Right ventricle myocardium inferior (tissue), 1 donor: ENCODE measurements at places on chromosomes 1 and 21.

DNA sequence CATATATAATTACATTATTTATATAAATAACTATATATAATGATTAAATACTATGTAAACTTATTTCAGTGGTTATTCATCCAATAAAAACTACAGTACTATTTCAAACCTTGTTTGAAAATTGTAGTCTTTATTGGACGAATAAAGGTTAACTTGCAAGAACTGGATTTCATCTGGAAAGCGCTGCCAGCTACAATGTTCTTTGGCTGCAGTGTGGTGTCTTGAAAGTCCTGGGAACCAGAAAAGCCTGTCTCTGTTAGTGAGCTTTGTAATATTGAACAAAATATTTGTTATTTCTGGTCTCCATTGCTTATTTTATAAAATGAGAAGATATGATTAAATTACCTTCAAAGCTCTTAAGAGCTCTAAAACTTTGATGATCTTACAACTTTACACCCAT, 763.6 kb downstream of the ADGRL2 start:
- DNase-seq = no peak

DNA sequence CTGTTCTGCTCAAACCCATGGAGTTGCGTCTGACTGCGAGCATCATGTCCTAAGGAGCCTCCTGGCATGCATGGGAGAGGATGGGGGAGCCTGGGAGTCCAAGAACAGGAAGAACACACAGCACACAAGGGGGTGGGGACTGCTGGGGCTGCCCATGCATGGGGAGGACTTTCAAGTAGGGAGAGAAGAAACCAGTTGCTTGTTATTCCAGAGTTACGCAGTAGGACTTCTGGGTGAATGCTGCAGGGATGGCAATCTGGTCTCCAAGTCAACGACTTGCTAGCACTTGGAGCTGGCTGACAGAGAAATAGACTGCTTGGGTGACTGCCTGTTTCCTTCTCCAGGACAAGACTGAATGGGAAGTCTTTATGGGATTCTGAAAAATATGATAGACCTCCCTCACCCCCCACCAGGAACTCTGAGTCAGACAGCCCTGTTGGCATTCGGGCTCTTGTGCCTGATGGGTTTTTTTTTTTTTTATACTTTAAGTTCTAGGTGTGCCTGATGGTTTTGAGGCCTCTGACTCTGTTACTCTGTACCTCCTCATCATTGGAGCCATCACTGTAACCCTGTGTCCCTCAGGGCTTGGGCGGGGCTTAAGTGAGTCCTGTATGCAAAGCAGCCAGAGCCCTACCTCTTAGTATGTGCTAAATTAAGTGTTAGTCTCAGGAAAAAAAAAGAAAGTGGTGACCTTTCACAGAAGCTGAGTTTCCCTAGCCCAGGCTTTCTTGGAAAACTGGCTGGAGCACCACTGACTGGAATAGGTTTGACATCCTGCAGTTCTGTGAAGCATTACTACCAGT, 30.3 kb downstream of the MAP3K21 start:
- DNase-seq = no peak

DNA sequence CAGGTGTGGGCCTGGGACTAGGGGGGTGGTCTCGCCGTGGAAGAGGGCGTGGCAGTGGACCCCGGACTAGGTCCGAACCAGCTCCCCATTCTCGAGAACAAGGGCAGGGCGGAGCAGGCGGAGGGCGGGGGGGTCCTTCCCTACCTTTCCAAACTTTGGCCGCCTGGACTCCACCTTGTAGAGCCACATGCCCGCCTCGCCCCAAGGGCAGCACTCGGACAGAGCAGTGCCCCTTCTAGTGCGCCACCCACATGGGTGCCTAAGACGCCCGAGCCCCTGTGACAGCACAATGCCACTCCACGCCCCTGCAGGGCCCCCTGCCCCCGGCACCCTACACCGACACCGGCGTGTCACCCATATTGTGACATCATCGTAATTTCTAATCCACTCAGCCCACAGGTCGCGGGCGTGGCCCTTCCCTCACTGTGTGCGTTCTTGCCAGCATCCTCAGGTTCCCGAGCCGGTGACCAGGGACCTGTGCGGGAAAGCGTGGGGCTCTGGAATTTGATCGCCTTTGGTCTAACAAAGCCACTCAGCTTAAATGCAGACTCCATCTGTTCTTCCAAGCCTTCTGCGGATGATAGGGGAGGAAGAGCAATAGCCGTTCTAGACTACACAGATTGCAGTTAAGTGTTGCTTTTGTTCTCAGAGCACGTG, 553 bp upstream of the STMN1 start:
- DNase-seq = no peak

- no peak for DNase-seq
These were observed 588.1 kb upstream of the BRINP3 start for GRCh38 chr1:191065771-191066170.

DNA sequence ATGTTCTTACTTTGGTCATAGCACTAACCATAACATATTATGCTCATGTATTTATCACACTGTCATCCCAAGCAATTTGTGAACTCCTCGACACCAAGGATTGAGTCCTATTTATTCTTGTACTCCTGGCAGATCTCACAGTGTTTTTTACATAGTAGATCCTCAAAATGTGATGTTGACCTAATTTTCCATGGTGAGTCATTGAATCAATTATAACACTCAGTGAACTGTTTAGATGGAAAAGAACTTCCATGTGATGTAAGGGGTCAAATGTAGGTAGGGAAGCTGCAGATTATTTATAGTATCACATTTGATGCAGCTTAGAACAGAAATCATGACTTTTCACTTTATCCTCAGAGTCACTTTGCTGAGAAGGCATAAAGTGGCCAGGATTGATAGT, 281.9 kb upstream of the ADAMTS5 start:
- DNase-seq = no peak

DNA sequence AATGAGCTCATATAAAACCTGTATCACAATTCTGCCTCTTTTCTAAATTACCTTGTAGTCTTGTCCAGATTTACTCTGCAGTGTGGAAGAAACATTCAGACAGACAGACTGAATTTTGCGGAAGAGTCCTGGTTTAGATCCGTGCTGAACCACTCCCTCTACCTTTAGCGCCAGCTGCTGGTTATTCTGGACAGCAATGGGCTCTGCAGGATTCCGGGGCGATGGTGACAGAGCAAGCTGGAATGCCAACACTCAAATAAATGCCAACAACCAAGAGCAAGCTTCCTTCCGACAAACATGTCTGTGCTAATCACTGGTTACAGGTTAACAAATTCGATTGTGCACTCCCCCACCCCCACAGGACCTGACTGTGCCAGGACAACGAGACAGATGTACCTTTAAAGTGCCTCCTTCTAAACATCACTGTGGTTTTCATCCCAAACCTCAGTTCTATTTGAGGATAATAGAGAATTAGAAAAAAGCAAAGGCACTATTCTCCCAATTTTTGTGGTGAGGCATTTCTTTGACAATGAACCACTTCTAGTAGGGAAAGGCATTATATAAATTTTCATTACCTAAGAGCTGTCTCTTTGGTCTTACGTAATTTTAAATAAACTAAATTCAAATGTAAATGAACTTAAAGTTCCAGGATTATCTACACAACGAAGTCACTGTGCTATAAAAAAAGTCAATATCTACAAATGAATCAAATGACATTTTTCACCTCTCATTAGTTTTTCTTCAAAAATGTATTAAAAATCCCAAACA, 90.4 kb downstream of the INTS7 start:
- DNase-seq = no peak

- DNase-seq = no peak
These were observed 70.3 kb downstream of the MAP10 start for GRCh38 chr1:232875536-232875935.

- DNase-seq = no peak
These were observed 16.0 kb upstream of the ZSCAN20 start for GRCh38 chr1:33456502-33456886.
